Suprapubic skin (tissue), 4 donors: ENCODE measurements at places on chromosomes 11 and 22.
A peak's percentile ranks its signal among the peaks of the same experiment; 100 is the strongest.

- DNase-seq, result no peak
These were observed 98.8 kb downstream of the MED15 start for GRCh38 chr22:20606041-20606783.

DNA sequence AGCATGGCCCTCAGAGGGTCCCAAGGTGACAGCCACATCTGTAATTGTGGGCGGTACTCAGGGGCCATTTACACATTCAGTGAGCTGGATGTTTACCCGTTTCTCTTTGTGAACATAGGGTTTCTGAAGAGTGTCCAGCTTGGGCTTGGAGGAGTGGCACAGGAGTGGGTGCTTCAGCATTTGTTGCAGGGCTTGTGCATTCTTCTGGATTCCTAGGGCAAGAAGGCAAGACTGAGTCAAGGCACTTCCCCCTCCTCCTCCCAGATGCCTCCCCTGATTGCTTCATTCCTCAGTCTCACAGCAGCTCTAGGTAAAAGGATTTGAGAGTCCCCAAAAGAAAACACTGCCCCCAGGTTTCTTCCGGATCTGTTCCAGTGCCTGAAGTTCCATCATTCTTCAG, 95.4 kb downstream of the RNF169 start:
- DNase-seq, result no peak

DNA sequence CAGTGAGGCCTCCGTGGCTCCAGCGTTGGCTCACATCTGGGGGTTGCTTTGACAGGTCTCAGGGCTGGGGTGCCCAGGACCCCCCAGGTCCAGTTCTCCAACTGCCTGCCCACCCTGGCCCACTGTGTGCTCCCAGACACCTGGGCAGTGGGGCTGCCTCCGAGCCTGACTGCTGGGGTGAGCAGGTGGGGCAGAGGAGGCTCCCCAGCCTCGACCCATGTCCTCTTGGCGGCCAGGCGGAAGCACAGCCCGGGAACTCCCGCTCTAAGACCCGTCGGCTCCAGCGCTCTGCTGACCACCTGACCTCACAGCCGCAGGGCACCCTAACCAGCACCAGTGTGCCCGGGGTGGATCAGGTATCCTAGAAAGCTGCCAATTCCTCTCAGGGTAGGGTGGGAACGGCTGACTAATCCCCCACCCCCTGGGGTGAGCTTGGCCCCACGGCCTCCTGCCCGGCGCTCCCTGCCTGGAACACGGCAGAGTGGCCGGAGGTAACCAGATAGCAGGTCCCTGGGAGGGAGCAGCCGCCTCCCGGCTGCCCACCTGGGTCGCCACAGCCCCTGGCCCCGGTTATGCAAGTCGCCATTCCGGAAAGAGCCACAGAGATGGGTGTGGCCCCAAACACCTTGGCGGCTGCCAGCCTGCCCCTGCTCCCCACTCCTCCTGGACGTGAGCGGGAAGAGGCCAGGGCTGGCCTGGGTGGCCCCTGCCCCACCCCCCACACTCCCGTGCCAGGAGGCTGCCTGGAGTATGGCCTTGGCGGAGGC, 19.2 kb upstream of the MUC5B start:
- peak; percentile 76 for DNase-seq

DNA sequence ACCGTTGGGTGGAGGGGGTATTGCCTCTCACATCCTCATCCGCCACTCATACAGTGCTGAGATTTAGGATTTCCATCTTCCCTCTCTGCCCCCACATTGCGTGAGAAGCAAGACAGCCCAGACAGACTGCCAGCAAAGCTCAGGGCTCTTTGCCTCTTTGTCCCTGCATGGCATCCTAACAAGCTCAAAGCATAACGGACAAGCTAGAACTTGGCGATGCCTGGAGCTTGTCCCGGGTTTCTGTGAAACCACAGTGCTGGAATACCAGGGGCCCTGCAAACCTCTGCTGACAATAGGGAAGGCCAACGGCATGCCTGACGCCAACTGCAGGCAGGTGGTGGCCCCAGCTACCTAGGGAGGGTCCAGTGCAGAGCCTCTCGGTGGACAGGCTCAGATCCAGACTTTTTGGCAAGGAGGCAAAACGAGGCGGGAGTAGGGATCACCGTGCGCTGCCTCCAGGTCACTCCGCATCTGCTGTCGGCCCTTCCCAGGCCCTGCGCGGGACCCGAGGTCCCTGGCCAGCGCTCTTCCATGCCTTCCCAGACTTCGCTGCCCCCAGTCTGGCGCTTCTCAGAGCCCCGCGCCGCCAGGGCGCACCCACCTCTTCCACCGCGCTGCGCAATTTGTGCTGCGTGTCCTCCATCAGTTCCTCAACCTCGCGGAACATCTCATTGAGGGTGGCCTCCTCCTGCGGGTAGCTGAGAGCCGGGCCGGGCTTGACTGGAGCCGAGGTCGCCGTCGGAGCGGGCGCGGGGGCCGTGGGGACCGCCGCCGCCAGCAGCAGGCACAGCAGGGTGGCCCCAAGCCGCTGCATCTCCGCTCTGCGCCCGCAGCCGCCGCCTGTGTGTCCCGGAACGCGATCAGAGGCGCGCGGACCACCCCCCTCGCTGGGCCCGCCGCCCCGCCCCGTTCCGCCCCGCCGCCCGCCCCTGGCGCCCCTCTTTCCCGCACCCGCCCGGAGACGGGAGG, at the start of gene DKK3:
TSS of gene DKK3 (minus strand) at position 858 of the 969 bp plus-strand sequence. CDS start at position 814, 44 bp downstream.
- peak; percentile 71 for DNase-seq

- DNase-seq, result no peak
These were observed 23.6 kb upstream of the PAMR1 start for GRCh38 chr11:35548925-35549561.

- no peak for DNase-seq
These were observed 146.0 kb downstream of the GUCY1A2 start for GRCh38 chr11:106872246-106872645.

DNA sequence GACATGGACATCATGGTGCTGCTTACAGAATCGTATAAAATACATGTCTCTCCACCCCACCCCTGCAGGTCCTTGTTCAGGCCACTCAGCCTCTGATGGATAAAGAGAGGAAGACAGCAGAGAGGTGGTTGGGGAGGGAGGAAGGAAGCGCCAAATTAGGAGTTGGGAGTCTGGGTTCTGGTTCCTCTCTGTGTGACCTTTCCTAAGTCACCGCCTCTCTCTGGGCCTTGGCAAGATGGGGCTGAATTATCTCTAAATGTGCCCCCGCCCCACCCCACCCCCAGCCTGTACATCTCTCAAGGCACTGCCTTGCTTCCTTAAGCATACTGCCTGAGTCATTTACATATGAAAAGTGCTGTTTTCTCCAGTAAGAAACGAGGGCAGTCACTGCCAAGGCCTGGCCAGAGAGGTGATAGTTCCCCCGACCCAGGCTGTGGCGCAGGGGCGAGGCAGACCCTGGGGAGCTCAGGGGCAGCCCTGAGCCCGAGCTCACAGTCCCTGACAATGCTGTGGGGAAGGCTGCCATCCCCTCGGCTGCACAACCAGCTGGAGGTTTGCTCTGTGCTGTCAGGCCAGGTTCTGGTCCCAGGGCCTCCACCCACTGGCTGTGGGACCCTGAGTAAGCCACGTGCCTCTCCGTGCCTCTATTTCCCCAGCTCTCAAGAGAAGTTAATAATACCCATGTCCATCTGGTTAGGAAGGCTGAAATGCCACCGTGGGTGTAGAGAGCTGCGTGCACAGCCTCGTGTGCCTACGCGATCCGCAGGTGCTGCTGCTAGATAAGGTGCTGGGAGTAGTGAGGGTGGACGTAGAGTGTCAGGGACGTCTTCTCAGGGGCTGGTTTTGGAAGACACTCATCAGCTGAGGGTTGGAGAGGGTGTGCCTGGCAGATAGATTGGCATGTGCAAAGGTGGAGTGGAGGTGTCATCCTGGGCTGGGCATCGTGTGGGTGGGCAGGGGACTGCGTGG, 55.3 kb downstream of the CACNA1I start:
- no peak for DNase-seq

DNA sequence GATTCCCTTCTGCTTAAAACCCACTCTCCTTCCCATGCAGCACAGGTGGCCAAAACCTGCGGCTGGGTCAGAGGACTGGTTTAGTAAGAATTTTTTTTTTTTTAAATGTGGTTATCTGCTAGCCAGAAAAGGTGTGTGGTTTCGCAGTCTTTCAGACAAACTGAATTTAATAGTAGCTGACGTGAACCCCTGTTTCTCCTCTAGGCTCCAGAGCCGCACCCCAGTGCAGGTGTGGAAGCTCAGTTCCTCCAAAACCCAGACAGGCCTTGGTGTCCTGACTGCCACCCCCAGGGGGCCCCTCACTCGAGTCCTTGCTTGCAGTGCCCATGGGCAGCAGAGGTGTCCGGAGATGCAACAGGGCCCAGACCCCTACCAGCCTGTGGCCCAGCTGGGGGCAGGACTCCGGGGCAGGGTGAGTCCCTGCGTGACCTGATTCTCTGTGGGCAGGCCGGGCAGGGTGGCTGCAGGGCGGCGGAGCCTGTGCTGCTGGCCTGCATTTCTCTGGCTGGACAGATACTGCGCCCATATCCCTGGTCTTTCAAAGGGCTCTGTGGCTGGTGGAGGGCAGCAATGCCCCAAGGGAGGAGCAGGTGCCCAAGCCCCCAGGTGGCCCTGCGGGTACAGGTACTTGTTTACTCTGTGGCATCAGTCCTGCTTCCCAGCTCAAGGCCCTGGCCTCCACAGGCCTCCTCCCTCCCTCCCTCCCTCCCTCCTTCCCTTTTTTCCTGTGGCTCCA, 15.2 kb downstream of the KCNQ1 start:
- DNase-seq, result peak; percentile 46

DNA sequence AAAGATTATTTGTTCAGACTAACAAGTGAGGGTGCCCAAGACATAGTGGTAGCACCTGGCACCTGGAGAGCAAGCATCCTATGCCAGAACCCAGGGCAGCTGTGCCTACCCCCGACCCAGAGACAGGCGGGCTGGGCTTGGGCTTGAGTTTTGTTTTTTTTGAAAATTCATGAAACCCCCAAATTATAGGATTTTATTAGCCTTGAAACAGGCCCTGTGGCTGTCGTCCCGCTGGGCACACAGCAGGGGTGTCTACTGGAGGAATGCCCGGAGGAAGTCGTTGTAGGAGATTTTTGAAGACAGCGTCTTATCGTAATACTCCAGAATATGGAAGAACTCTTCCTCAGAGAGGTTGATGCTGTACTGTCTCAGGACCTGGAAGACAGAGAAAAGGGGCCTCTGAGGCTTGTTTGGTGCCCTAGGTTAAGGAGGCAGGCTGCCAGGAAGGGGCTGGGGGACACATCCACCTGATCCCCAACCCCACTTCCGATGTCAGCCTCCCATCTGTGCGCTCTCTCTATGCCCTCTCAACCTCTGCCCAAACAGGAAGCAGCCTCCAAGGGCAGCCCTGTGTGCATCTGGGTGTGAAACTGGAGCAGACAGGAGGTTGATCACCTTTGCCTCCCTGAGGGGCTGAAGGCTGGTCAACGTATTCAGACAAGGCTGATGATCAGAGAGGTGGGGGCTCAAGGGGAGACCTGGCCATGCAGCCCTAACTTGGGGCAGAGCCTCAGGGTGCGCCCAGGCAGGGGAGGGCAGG, 117.0 kb downstream of the MPPED1 start:
- no peak for DNase-seq

DNA sequence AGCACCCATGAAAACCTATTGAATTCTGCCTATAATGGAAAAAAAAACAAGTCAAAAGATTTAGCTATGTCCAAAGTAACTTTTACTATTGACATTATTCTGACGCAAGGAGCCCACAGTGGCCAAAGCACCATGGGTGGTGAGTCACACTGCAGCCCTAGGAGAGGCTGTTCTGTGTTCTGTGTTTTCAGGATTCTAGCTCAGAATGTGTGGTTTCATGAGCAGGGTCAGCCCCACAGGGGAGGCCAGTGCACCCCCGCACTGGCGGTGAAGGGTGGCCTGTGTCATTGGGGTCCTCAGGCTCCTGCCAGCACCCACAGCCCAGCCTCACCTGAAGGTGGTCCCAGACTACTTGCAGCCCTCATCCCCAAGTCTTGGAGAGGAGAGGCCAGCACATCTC, 112.2 kb downstream of the BRD1 start:
- DNase-seq, result no peak

GRCh38 chr22:45169591-45170466, 6.1 kb downstream of the NUP50 start:
- no peak for DNase-seq

- DNase-seq, result no peak
These were observed 5.3 kb downstream of the RELA start for GRCh38 chr11:65657426-65657825.

DNA sequence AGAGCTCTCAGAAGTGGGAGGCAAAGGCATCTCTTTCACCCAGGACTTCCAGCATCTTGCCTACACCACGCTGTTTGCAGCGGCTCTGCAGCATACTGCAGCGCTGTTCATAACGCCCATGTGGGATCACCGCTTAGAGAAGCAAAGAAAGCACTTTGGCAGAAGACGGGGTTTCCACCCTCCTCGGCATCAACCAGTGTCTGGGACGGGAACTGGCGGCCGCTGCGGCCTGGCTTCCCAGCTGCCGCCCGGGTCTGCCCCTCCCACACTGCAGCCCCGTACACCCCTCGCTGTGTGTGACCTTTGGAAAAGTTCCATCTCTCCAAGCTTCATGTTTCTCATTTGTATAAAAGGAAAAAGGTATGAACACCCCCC, 545 bp upstream of the TIRAP start:
- no peak for DNase-seq

GRCh38 chr11:62999649-63000048, 14.9 kb upstream of the SLC22A6 start:
- no peak for DNase-seq

DNA sequence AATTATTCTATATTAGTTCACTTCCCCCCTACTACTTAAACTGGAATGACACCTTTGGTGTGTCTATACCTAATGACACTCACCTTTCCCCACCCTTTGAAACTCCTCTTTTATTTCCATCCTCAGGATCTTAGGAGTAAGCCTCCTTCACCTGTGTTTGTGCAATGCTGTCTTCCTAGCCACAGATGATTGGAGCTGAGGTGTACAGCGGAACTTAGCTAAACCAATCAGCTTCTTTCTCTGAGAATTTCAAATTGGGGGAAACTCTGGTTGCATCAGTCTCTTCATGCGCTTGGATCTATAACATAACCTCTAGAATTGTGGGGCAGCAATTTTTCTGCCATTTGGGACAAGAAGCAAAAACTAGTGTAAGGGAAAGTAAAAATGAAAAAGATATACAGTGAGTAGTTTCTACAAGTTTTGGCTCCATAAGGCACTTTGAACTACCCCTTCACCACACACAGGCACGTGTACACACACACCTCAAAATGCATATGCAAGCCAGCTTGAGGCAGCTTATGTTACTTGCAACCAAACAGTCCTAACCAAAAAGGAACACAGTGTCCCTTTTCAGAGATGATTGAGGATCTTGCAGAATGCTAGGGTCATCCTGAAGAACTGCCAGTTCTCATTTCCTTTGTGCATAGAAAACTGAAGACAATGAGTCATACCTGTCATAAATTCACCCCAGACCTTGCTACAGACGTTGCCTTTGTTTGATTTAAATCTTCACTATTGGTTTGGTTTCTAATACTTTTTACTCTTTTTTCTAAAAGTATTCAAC, 36.0 kb upstream of the LDLRAD3 start:
- DNase-seq, result no peak

GRCh38 chr11:125662689-125663088, 18.0 kb downstream of the ACRV1 start:
- no peak for DNase-seq

- DNase-seq, result no peak
These were observed 20.1 kb downstream of the PRDM11 start for GRCh38 chr11:45166604-45166897.

- no peak for DNase-seq
These were observed 13.3 kb downstream of the FAM83F start for GRCh38 chr22:40007853-40008710.
